ENCODE measurements at places on chromosomes 3 and 15.

DNA sequence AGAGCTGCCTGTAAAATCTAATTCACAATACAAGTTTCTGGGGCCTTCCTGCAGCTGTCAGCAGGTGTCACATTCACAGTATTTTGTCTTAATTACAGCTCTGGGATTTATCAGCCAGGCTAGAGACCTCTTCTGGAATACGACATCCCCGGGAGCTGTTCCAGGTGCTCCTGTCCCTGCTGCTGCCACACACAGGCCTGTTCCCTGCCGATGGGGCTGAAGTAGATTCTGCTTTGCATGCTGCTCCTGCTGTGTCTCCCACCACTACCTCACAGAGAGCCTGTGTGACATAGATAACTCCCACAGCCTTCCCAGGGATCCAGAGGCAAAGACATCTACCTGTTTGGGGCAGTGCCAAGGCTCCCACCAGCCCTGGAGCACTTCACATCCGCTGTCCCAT lies 20.4 kb downstream of the COLQ start:
- DNase-seq: no peak

DNA sequence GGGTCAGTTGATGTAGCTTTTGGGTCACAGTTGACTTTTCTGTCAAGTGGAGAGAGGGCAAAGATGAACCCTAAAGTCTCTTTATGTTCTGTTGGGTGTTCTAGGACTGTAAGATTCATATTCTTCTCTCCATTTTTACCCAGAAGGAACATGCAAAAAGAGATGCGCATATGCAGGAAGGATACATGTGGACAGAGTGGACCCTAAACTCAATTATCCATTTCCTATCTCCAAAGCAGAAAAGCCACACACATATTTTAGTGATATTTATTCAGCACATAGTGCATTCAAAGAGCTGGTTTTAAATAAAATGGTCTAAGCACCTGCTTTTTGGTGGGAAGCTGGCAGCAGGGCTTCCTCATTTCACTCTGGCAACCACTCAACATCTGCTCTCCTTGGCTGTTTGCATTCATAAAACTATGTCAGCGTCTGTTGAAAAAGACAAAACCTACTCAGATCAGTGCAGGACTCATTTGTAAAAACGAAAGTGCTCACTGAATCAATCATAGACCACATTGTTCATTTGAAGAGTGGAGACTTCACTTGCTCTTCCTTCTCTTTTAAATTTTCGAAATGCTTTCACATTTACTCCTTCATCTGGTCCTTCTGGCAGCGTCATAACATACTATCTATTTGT lies 96.6 kb downstream of the SEMA6D start:
- no peak for DNase-seq

- no peak for DNase-seq
Measured at GRCh38 chr3:38343797-38344594, 2.6 kb upstream of the XYLB start.

DNA sequence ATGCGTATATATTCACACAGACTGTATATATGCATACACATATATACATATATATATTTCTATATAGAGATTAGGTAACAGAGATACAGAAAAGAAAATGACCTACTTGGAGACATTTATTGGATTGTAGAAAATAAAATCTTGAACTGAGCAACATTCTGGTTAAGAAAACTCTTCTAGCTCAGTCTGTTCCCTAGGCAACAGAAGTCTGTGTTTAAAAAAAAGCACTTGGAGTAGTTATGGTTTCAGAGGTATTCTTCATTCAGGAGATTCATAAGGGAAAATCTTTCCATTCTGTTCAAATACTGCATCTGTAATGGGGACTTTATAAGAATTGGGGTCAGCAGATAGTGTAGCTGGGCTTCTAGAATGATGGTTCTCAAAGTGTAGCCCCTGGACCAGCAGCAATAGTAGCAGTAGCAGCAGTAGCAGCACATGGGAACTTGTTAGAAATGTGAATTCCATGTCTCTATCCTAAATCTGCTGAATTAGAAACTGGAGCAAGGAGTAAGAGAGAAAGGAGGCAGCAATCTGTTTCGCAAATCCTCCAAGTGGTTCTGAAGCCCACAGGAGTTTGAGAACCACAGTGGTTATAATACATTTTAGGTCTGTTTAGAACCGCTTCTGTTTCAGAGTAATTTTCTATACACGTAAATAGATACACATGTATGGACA lies 112.8 kb upstream of the TMEM108 start:
- DNase-seq: no peak

- DNase-seq: no peak
Measured at GRCh38 chr3:129793319-129793718, 100.2 kb downstream of the TMCC1 start.

DNA sequence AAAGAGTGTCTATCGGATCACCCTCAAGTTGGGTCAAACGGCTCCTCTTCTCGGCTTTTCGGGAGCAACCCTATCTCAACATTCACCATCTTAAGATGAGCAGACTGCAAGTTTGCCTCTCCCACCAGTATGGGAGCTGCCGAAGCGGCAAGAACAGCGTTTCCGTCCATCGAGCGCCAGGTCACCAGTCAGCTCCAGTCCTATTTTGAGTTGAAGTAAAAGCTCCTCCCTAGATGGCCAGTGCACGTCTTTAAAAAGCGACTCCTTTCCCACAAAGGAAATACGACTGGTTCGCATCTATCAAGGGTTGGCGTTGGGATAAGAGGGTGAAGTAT lies 369 bp upstream of the U2SURP start:
- DNase-seq: no peak

GRCh38 chr15:34721802-34722438 lies 32.9 kb downstream of the GJD2 start:
- no peak for DNase-seq

- no peak for DNase-seq
Measured at GRCh38 chr15:49964551-49964950, 154.5 kb downstream of the ATP8B4 start.

DNA sequence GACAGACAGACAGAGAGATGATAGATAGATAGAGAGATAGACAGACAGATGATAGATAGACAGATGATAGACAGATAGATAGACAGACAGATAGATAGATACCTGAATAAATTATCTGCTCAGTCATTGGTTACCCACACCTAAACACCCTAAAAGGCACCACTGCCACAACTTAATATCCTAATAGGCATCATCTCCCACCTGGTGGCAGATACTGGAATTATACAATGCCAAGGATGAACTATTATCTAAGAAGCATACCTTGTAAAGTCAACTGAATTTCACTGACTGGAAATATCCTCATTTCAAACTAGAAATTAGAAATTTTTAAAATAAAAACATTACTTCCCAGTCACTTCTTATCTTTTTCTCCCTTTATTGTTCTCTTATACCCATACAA lies 19.4 kb upstream of the ATP8B4 start:
- no peak for DNase-seq

GRCh38 chr3:65398953-65399352 lies 639.8 kb downstream of the MAGI1 start:
- no peak for DNase-seq

- DNase-seq: no peak
Measured at GRCh38 chr3:179565496-179565895, 2.8 kb downstream of the ACTL6A start.

GRCh38 chr15:36632226-36632625 lies 52.8 kb downstream of the CDIN1 start:
- DNase-seq: no peak

GRCh38 chr3:48928679-48929078 lies 10.0 kb downstream of the ARIH2 start:
- no peak for DNase-seq

GRCh38 chr3:23103764-23104163 lies 99.4 kb upstream of the UBE2E2 start:
- no peak for DNase-seq

GRCh38 chr3:58565621-58566397 lies 11.4 kb downstream of the FAM107A start:
- DNase-seq: no peak

- DNase-seq: no peak
Measured at GRCh38 chr15:44295750-44296431, 7.4 kb downstream of the GOLM2 start.

DNA sequence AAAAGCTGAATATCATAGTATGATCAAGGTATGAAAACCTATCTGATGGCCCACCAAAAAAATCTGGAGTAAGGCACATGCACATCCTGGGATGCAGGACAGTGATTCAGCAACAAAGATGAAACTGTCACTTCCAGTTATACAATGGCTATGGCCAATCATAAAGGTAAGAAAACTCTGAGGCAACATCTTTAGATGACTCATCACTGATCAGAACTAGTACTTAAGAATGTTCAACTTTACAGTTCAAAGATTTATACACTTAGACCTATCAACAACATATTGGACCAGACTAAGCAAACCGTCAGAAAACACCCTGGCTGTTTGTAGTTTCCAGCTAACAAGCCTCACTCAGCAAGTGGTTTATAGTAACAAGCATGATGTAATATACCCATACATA lies 21.3 kb upstream of the PLCH1 start:
- DNase-seq: no peak

- no peak for DNase-seq
Measured at GRCh38 chr3:167078070-167078622, 302.0 kb downstream of the ZBBX start.

GRCh38 chr3:164377466-164377865 lies 700.8 kb downstream of the SI start:
- no peak for DNase-seq

DNA sequence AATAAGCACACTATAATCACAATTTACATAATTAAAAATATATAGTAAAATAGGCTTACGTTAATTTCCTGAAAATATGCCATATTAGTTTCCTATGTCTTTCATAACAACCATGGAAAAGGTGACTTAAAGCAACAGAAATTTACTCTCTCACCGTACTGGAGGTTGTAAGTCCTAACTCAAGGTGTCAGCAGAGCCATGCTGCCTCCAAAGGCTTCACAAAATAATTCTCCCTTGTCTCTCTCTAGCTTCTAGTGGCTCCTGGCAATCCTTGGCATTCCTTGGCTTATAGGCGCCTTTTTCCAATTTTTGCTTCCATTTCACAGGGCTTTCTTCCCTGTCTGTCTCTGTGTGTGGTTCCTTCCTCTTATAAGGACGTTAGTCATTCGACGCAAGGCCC lies 7.6 kb downstream of the SI start:
- DNase-seq: no peak

- no peak for DNase-seq
Measured at GRCh38 chr3:192482809-192483208, 244.5 kb downstream of the FGF12 start.

DNA sequence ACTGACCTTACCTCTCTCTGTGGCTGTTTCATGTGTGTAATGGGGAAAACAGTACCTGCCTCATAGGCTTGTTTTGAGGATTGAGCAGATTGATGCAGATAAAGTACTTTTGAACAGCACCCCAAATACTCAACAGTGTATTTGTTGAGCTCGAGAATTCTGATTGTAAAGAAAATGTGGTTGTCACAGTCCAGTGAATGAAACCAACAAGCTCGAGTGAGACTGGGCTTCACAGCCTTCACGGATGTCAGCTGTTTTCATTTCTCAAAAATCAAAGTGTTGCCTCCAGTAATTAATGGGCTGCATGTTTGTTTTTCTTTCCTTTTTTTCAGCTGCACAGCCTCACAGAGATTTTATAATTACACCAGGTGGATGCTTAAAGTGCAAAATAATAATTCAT lies 43.7 kb downstream of the PARP15 start:
- no peak for DNase-seq

DNA sequence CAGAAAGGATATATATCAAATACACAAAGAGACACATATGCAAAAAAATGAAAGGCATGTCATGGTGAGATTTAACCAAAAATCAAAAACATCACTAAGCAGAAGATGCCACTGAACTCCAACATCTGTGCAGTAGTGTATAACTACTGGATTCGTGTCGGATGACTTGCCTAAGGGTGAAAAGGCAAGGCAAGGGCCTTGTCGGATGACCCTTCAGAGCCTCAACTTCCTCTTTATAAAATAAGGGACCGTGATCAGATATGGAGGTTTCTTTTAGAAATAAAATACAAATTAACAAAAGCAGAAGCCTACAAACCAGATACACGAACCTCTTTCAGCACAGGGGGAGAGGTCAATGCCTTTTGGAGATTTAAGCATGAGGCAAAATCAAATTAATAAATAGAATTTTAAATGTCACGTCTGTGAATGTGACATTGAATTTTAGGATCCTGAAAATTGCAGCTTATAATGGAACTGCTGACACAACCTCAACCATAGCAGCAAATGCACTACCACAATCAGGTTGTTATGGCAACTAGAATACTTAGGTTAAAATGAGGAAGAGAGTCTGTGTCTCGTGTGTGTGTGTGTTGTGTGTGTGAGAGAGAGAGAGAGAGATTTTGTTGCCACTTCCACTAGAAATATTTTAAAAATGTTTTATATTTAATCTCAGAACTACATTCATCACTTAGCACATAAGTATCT lies 8.3 kb upstream of the CHRM5 start:
- no peak for DNase-seq

DNA sequence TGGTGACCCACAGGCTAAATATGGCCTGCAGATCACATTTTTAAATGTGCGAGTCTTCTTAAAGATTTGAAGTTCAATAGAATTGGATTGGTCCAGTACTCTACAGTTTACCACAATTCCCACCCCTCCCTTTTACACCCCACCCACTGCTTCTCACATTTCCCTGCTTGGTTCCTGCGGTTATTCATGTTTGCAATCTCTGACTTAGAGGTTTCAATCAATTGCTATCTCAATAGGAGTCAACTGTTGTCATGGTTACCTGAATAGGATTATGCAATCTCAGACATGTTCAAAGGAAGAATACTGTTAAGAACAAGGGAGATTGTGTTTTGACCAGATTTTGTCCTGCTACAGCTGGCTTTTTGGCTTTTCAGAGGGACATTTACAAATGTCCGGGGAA lies 4.9 kb upstream of the C3orf49 start:
- DNase-seq: no peak

GRCh38 chr15:74291101-74292071 lies 55.3 kb downstream of the CCDC33 start:
- DNase-seq: peak; percentile 36

- no peak for DNase-seq
Measured at GRCh38 chr3:58141766-58142345, 68.9 kb downstream of the DNASE1L3 start.

DNA sequence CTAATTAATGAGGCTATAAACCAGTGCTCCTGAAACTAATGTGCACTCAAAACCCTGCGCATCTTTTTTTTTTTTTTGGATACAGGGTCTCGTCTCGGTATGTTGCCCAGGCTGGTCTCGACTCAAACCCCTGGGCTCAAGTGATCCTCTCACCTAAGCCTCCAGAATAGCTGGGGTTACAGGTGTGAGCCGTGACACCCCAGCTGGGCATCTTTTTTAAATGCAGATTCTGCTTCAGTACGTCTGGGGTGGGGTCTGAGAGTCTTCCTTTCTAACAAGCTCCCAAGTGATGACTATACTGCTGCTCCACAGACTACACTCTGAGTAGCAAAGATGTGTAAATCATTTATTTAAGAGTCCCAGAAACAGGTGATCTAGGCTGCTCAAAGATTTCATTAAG lies 73.0 kb downstream of the BFSP2 start:
- no peak for DNase-seq

Data from central memory CD4-positive, alpha-beta T cell (primary cell).